Right lobe of liver (tissue), 6 donors: ENCODE measurements at places on chromosomes 7 and 10. TPM values are rescaled to one million over a fixed set of nuclear protein-coding genes. Genes with fewer than 3 reads are reported as not detected.

DNA sequence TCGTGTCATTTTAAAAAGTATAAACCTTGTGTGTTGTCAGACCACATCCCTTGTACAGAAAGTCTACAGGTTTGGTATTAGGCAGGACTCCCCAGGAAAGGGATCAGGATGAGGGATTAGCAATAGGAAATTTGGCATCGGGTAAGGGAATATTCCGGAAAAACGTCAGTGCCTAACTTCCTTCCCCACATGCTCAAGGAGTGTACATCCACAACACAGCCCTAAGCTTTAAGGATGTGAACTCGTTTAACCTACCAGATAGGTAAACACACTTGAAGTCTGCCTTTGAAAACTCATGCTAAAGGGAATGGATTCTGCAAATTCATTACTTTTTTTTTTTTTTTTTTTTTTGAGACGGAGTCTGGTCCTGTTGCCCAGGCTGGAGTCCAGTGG lies 194.9 kb downstream of the SKIDA1 start:
- DNase-seq: no peak

DNA sequence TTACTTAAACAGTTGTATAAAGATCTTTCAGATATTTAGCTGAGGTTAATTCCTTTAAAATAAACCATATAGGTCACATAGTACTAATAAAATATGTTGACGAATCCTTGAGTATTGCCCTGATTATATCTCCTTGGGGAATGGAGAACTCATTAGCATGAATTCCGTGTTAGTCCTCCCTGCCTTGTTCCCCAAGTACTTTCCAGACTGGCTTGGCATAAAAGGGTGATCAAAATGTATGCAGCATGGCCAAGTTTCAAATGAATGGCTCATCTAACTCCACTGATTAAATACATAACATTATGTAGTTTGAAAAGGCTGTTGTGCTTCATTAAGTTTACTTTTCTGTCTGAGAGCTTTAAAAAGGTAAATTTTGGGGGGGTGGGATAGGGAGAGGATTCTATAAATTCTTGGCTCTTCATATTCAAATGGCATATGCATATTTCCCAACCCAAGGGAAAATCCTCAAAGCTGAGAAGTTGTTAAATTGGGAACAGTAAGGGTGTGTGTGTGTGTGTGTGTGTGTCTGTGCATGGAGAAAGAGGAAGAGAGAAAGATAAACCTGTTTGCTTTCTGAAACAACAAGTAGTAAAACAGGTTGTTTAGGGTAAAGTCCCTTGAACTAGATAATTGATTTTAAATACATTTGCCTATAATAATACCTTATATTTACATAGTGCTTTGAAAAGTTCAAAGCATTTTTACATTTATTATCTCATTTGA lies 4.8 kb upstream of the ADD3 start:
- no peak for DNase-seq

DNA sequence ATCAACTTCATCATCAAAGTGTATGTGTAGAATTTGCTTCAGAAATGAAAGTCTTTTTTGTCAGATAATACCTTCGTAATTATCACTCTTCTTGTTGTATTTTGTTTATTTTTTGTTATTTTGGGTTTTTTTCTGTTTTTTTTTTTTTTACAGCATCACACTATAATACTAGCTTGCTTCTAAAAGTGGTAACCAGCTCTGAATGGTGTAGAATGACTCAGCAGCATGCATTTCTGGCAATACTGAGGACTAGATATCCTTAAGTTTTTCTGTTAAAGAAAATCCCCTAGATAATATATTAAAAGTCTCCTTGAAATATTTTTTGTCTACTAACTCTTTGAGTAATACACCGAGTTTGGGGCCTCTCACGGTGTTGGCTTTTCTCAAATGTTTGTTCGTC lies 109.1 kb downstream of the LMBR1 start:
- DNase-seq: no peak

DNA sequence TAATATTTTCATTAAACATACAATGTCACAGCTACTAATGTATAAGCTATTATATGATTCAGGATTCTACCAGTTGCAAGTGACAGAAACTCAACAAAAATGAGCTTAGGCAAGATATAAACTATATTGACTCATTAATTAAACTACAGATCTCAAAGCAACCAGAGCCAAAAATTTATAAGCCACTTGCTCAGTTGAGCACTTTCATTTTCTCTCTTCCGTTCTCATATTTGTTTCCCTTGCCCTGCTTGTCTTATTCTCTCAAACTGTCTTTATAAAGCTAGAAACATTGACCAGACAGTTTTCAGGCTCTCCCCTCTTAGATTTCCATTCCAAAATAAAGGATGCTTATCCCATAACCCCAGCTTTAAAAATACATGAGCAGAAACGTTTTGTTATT lies 60.2 kb upstream of the DGKB start:
- no peak for DNase-seq

The MYL7 gene
- not detected for total RNA-seq

The EXOC6 gene
- total RNA-seq: 11.7 TPM

The CROT gene
- total RNA-seq: 18.2 TPM

The OR6V1 gene
- total RNA-seq: not detected

The ADCK2 gene
- total RNA-seq: 9.3 TPM
